ENCODE measurements at places on chromosomes 12 and 14.

GRCh38 chr12:122870867-122871664 lies 24.9 kb downstream of the VPS37B start:
- peak; percentile 64 for DNase-seq

DNA sequence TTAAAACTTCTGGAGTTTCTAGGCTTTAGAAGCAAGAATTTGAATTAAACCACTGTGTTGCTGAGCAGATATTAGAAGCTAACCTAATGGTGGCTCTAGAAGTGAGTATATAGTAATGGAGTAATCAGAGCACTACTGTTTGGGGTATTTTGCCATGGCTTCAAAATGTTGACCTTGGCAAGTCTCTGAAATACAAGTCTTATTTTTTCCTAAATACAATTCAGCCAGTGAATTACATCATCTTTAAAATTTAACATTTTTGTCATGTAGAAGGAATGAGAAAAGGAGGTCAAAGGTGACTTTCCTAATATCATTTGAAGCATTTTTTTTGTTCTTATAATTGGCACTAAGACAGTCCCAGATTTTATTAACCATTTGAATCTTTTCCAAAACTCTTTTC lies 25.2 kb downstream of the PMCH start:
- no peak for DNase-seq

GRCh38 chr12:114166362-114166761 lies 200.2 kb upstream of the RBM19 start:
- peak; percentile 51 for DNase-seq

- no peak for DNase-seq
Measured at GRCh38 chr12:30976206-30976605, 49.7 kb downstream of the TSPAN11 start.

- no peak for DNase-seq
Measured at GRCh38 chr12:95533985-95534384, 17.3 kb downstream of the USP44 start.

DNA sequence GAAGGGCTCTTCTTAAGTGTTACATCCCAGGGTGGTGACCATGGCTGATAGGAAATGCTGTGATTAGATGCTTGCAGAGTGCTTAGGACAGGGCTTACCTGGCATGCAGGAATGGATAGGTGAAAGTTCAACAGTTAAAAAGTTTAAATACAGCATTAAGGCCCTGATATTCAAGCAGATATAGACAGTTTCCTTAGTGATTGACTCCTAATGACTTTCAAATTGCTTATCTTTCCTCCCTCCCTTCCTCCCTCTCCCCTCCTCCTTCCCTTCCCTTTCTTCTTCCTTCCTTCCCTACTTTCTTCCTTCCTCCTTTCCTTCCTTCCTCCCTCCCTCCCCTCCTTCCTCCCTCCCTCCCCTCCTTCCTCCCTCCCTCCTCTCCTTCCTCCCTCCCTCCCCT lies 244.6 kb upstream of the NOS1 start:
- DNase-seq: no peak

DNA sequence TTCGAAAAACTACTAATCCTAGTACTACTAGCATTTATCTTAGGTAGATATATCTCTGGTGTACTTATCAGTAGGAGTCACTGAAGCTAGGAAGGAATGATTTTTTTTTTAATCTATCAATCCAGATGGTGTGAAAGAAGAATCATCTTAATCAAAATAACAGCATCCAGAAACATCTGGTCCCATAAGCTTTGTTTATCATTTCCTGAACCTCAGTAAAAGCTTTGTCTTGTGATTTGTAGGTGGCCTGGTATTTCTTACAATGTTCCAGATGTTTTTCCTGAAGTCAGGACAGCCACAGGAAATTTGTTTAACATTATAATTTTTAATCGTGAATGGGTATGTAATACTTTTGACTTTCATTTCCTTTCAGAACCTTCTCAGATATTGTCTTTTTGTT lies 28.0 kb upstream of the LUM start:
- DNase-seq: no peak

GRCh38 chr14:78403278-78403815 lies 233.2 kb downstream of the NRXN3 start:
- no peak for DNase-seq

Measured in testis (tissue), 5 donors.